ENCODE measurements at places on chromosomes 13 and 19. TPM values are rescaled to one million over a fixed set of nuclear protein-coding genes. Genes with fewer than 3 reads are reported as not detected.

- peaks cover 18% of the 10 kb centered on the region for H3K36me3 ChIP-seq
- H3K27me3 ChIP-seq = peaks cover 5% of the 10 kb centered on the region
- DNase-seq = peak; percentile 35
- peaks cover 12% of the 10 kb centered on the region for H3K4me1 ChIP-seq
- no peak overlapping the region for H3K27ac ChIP-seq
- H3K4me3 ChIP-seq = peak overlapping the region; percentile 51
Observed at GRCh38 chr19:57171551-57172081, 4.3 kb upstream of the DUXA start.

- peaks cover 11% of the 10 kb centered on the region for H3K27me3 ChIP-seq
- peaks cover 14% of the 10 kb centered on the region for H3K4me1 ChIP-seq
- H3K4me3 ChIP-seq = no peak overlapping the region
Observed at GRCh38 chr19:42176990-42177685, 40.3 kb downstream of the DEDD2 start.

The WDR87 gene
- total RNA-seq = not detected

- no peak overlapping the region for H3K4me3 ChIP-seq
Observed at GRCh38 chr19:412356-413355, 3.7 kb upstream of the C2CD4C start.

- no peak for DNase-seq
- no peaks in the 10 kb centered on the region for H3K36me3 ChIP-seq
- H3K27me3 ChIP-seq = no peaks in the 10 kb centered on the region
- H3K4me1 ChIP-seq = peaks cover 11% of the 10 kb centered on the region
- no peak overlapping the region for H3K27ac ChIP-seq
Observed at GRCh38 chr13:49319551-49319950, 71.8 kb downstream of the CDADC1 start.

The PSG2 gene
- total RNA-seq = not detected

- no peak for DNase-seq
- no peaks in the 10 kb centered on the region for H3K36me3 ChIP-seq
- H3K27ac ChIP-seq = no peak overlapping the region
- H3K27me3 ChIP-seq = peaks cover 5% of the 10 kb centered on the region
Observed at GRCh38 chr13:48920730-48921129, 55.0 kb upstream of the FNDC3A start.

DNA sequence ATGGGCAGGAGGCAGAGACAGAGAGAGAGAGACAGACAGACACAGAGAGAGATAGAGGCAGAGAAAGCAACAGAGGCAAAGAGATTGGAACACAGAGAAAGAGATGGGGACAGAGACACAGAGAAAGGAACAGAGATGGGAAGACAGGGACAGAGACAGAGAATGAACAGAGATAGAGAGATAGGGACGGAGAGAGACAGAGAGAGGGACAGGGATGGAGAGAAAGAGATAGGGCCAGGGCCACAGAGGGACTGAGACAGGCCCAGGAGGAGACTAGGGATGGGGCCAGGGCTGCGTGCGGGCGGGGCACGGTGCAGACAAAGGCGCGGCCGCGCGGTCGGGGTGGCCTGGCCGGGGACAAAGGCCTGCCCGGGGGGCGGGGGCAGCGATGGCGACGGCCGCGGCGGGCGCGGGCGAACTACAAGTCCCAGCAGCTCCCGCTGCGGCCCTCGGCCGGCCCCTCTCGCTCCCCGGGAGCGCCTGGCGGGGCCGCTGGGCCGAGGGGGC, at the start of gene ZNF358:
ZNF358 (plus strand) TSS at position 459 of the 507 bp plus-strand sequence. CDS start 3,140 bp downstream, outside the sequence.
- DNase-seq = peak; percentile 53
- H3K36me3 ChIP-seq = no peaks in the 10 kb centered on the region
- H3K4me1 ChIP-seq = peaks cover 7% of the 10 kb centered on the region
- H3K27ac ChIP-seq = no peak within 1 kb of the TSS

- no peak for DNase-seq
- H3K4me1 ChIP-seq = no peaks in the 10 kb centered on the region
- no peaks in the 10 kb centered on the region for H3K27me3 ChIP-seq
Observed at GRCh38 chr19:20612711-20613316, 47.2 kb upstream of the ZNF737 start.

DNA sequence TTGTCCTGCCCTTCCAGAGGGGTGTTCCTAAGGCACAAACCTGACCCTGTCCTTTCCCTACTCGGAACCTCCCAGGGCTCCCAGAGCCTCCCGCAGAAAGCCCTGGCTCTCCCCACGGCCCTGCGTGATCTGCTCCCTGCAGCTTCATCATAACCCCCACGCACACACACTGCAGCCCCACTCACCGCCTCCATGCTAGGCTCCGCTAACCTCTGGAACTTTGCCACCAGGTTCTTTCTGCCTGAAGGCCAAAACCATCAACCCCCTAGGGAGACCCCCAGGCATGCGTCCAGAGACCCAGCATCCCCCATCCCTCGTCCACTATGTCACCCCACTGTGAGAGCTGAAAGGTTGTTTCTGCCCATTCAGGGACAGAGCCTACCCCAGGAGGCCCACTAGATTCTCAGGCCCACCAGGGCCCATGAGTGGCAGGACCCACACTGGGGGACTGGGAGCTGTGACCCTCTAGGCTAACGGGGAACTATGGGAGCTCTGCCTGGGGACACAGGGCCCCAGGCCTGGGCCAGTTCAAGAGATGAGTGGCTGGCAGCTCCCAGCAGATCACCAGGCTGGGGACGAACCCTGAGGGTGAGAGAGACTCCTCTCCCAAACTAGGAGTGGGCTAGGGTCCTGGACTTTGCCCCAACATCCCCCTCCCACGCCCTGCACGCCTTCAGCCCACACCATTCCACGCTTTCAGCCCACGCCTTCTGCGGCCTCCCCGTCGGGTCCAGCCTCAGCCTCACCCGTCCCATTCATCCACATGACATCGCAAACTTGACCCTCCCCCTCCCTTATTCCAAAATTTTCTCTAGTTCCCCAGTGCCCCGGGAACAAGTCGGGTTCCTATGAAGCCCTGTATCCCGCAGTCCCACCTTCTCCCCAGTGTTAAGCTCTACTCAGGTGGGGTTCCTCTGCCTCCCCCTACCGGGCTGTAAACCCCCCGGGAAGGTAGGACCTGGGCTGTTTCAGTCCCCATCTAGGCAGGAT, 33.2 kb upstream of the PNMA8B start:
- DNase-seq = no peak
- peaks cover 2% of the 10 kb centered on the region for H3K27me3 ChIP-seq
- peak overlapping the region; percentile 42 for H3K27ac ChIP-seq
- no peak overlapping the region for H3K4me3 ChIP-seq
- peaks cover 4% of the 10 kb centered on the region for H3K36me3 ChIP-seq

- H3K4me1 ChIP-seq = peaks cover 24% of the 10 kb centered on the region
- H3K36me3 ChIP-seq = no peaks in the 10 kb centered on the region
- H3K27me3 ChIP-seq = no peaks in the 10 kb centered on the region
- no peak overlapping the region for H3K4me3 ChIP-seq
- DNase-seq = peak; percentile 66
Observed at GRCh38 chr19:35911790-35912189, 3.7 kb upstream of the TYROBP start.

DNA sequence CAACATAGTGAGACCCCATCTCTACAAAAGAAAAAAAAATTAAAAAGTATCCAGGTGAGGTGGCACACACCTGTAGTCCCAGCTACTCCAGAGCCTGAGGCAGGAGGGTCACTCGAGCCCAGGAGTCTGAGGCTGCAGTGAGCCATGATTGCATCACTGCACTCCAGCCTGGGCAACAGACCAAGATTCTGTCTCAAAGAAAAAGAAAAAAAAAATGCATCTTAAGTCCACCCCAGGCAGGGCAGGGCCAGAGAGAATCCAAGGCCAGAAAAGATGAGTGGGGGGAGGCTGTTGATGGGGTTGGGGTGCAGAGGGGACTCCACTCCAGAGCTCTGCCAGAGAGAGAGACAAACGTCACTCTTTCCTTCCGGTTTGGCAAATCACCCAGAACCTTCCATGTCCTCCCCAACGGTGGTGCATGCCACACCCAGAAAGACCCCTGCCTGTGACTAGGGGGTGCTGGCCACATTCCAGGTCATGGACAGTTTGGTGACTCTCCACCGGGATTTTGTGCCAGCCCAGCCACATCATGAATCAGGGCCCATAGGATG, 431 bp downstream of the FUT3 start:
- no peaks in the 10 kb centered on the region for H3K27me3 ChIP-seq
- DNase-seq = no peak
- H3K4me1 ChIP-seq = no peaks in the 10 kb centered on the region
- H3K36me3 ChIP-seq = no peaks in the 10 kb centered on the region
- H3K4me3 ChIP-seq = no peak overlapping the region

The LPAR2 gene
- total RNA-seq = 32.5 TPM

DNA sequence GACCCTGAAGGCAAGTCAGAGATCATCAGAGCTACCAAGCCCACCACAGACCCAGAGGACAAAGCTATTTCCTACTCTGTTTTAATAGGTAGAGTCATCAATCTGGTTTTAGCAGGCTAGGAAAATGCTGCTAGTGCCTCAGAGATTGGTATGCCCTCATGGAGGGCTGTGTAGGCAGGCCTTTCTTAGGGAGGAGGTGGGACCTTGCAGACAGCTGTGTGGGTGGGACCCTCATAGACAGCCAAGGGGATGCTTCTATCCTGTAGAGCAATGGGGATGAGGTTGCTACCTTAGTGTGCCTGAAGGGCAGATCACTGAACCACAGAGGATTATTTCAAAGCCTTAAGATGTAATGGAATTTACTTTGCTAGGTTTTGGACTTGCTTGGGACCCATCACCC, 534.9 kb upstream of the KLF12 start:
- H3K4me1 ChIP-seq = no peaks in the 10 kb centered on the region
- no peak overlapping the region for H3K4me3 ChIP-seq

- no peaks in the 10 kb centered on the region for H3K4me1 ChIP-seq
- H3K4me3 ChIP-seq = no peak overlapping the region
- no peaks in the 10 kb centered on the region for H3K27me3 ChIP-seq
- no peak for DNase-seq
Observed at GRCh38 chr19:51970718-51971117, 15.9 kb downstream of the ZNF350 start.

The SARS2 gene
- 39.6 TPM for total RNA-seq

DNA sequence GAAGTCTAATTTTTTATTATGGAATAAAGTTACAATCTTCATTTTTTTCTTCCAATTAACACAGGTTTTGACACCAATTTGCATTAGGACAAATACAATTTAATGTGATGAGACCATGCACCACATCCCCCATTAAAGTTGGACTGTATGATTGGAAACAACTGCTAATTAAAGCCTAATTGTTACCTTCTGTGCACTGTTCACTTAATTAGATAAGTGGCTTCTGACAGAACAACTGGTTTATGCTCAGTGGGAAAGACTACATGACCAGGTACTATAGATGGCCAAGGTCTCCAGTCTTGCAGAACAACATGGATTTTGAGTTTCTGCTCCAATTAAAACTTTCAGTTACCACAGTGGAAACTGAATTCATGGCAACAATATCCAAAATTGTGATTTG, 198.1 kb downstream of the FGF14 start:
- no peaks in the 10 kb centered on the region for H3K4me1 ChIP-seq
- H3K4me3 ChIP-seq = no peak overlapping the region
- no peak overlapping the region for H3K27ac ChIP-seq
- no peak for DNase-seq

DNA sequence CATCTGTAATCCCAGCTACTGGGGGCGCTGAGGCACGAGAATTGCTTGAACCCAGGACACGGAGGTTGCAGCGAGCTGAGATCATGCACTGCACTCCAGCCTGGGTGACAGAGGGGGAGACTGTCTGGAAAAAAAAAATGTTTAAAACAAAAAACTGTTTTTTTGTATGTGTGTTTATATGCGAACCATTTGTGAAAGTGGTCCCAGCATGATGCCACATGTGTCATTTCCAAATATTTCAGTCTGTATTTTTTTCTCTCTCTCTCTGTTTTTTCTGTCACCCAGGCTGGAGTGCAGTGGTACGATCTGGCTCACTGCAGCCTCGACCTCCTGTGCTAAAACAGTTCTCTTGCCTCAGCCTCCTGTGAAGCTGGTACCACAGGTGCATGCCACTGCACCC, 37.4 kb downstream of the SAE1 start:
- no peak for DNase-seq
- H3K27me3 ChIP-seq = no peaks in the 10 kb centered on the region
- no peak overlapping the region for H3K4me3 ChIP-seq
- H3K4me1 ChIP-seq = peaks cover 6% of the 10 kb centered on the region

The BRSK1 gene
- total RNA-seq = 5.6 TPM

GRCh38 chr19:47613165-47614020, 4.5 kb downstream of the BICRA start:
- no peak overlapping the region for H3K27ac ChIP-seq
- no peak overlapping the region for H3K4me3 ChIP-seq
- no peak for DNase-seq
- peaks cover 35% of the 10 kb centered on the region for H3K4me1 ChIP-seq

DNA sequence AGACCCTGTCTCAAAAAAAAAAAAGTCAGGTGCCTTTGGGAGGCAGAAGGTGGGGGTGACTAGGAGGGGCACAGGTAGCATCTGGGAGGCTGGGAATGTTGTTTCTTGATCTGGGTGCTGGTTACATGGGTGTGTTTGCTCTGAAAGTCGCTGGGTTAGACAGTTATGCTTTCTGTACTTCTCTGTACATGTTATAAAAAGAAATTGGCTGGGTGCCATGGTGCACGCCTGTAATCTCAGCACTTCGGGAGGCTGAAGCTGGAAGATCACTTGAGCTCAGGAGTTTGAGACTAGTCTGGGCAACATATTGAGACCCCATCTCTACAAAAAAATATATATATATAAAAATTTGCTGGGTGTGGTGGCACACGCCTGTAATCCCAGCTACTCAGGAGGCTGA, 15.1 kb downstream of the NOSIP start:
- peak overlapping the region; percentile 90 for H3K27ac ChIP-seq
- no peak overlapping the region for H3K4me3 ChIP-seq
- no peaks in the 10 kb centered on the region for H3K27me3 ChIP-seq
- DNase-seq = no peak
- H3K36me3 ChIP-seq = peaks cover 14% of the 10 kb centered on the region
- peaks cover 78% of the 10 kb centered on the region for H3K4me1 ChIP-seq

The MCEMP1 gene
- not detected for total RNA-seq

GRCh38 chr13:100533588-100534041, 55.0 kb downstream of the GGACT start:
- H3K27me3 ChIP-seq = no peaks in the 10 kb centered on the region
- peaks cover 19% of the 10 kb centered on the region for H3K4me1 ChIP-seq
- H3K4me3 ChIP-seq = no peak overlapping the region
- no peaks in the 10 kb centered on the region for H3K36me3 ChIP-seq
- DNase-seq = no peak
- H3K27ac ChIP-seq = no peak overlapping the region

- no peak overlapping the region for H3K4me3 ChIP-seq
- H3K4me1 ChIP-seq = peaks cover 69% of the 10 kb centered on the region
- H3K27ac ChIP-seq = peak overlapping the region; percentile 16
- DNase-seq = no peak
Observed at GRCh38 chr19:10749435-10750384, 31.8 kb downstream of the DNM2 start.

DNA sequence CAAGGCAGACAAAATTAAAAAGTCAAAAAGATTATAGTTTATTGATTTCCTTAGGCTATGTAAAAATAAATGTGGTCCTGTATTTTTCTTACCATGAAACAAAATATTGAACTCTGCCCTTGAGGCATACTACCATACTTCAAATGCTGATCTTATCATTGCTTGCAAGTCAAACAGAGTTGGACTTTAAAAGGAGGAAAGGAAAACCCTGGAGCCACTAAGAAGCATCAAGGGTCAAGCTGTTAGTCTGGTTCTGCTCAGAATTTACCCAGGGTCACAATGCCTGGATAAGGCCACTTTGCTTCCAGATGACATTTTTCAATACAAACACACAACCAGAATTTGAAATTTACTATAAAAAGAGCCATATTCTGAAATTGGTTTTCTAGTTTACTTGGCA, 2.2 kb upstream of the FREM2 start:
- peaks cover 22% of the 10 kb centered on the region for H3K27me3 ChIP-seq
- H3K4me3 ChIP-seq = no peak overlapping the region
- H3K4me1 ChIP-seq = no peaks in the 10 kb centered on the region
- no peaks in the 10 kb centered on the region for H3K36me3 ChIP-seq
- no peak overlapping the region for H3K27ac ChIP-seq

The SHD gene
- not detected for total RNA-seq

Data from activated CD4-positive, alpha-beta memory T cell treated with anti-CD3 and anti-CD28 coated beads for 36 hours (primary cell).